Ascending aorta (tissue), 2 donors: ENCODE measurements at places on chromosomes 5 and 9. TPM values are rescaled to one million over a fixed set of nuclear protein-coding genes. Genes with fewer than 3 reads are reported as not detected.
A peak's percentile ranks its signal among the peaks of the same experiment; 100 is the strongest.

ANKRD18B gene
- not detected for total RNA-seq

DNA sequence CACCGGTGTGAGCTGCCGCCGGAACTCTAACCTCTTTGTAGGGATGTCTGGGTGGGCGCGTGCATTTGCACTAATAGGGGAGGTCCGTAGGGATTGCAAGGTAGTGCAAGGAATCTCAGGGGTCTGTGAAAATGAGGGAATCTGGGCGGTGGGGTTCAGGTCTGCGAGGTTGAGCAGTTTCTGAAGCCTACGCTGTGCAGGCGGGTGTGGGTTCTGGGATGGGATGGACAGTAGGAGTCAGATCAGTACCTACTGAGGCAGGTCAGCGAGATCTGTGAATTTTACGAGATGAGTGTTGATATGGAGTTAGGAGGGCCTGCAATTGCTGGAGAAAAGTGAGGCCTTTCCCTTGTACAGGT is 856 bp upstream of the ATOSB start:
- no peak for DNase-seq
- peak overlapping the region; percentile 99 for H3K27ac ChIP-seq

LCN9 gene
- total RNA-seq, result not detected

GRCh38 chr5:402615-403359 is 40.2 kb upstream of the EXOC3 start:
- H3K36me3 ChIP-seq, result no peaks in the 10 kb centered on the region
- no peak overlapping the region for H3K4me3 ChIP-seq
- no peak overlapping the region for H3K27ac ChIP-seq
- no peak for DNase-seq
- H3K27me3 ChIP-seq, result no peaks in the 10 kb centered on the region

TTC23L gene
- total RNA-seq, result not detected

PITX1 gene
- total RNA-seq, result 23.8 TPM

ZNF462 gene
- total RNA-seq, result 8.8 TPM

- H3K36me3 ChIP-seq, result no peaks in the 10 kb centered on the region
- H3K4me1 ChIP-seq, result peaks cover 11% of the 10 kb centered on the region
- H3K27me3 ChIP-seq, result no peaks in the 10 kb centered on the region
- H3K4me3 ChIP-seq, result no peak overlapping the region
Observed at GRCh38 chr5:59790376-59790775, 103.2 kb downstream of the PDE4D start.

DNA sequence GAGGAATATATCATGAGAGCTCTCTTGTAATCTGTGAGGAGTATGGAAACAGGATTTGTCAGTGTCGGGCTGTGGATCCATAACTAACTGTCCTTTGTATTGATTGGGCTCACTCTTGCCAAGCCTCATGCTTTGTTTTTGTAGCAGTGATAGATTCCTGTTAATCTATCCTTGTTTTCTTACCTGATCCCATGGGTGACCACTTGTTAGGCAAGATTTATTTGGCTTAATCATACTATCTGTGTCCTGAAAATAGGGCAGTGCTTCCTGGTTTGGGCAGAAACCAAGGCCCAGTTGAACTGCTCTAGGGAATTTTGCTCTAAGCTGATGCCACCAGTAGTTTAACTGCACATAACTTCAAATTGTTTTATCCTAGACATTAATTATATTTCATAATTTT is 6.1 kb downstream of the NDFIP1 start:
- H3K27ac ChIP-seq, result peak overlapping the region; percentile 68
- peaks cover 4% of the 10 kb centered on the region for H3K36me3 ChIP-seq
- peaks cover 68% of the 10 kb centered on the region for H3K4me1 ChIP-seq
- no peak for DNase-seq
- H3K27me3 ChIP-seq, result no peaks in the 10 kb centered on the region

GRCh38 chr9:133103183-133103986 is 17.7 kb downstream of the RALGDS start:
- H3K4me1 ChIP-seq, result no peaks in the 10 kb centered on the region
- DNase-seq, result peak; percentile 61
- H3K27me3 ChIP-seq, result no peaks in the 10 kb centered on the region
- H3K4me3 ChIP-seq, result no peak overlapping the region
